ENCODE measurements at places on chromosomes 16 and 17.

DNA sequence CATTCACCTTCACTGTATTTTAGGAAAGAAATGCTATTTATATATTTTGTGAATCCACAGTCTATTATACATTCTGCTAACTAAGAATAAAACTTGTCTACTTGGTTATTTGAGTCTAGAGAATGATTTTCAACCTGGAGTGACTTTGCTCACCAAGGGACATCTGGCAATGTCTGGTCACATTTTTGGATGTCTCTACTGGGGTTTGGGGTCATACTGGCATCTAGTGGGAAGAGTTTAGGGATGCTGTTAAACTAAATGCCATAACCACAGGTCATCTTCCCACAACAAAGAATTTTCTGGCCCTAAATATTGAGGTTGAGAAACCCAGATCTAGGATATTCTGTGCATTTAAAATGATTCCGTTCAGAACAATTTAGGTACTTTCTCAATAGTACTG is 26.0 kb downstream of the KCNJ16 start:
- no peak for DNase-seq

- DNase-seq = peak; percentile 39
These were observed 303 bp upstream of the SCNN1G start for GRCh38 chr16:23182206-23182678.

GRCh38 chr17:68231541-68231940 is 16.3 kb upstream of the AMZ2 start:
- DNase-seq = no peak

GRCh38 chr17:34565713-34566112 is 13.7 kb upstream of the TMEM132E start:
- DNase-seq = no peak

DNA sequence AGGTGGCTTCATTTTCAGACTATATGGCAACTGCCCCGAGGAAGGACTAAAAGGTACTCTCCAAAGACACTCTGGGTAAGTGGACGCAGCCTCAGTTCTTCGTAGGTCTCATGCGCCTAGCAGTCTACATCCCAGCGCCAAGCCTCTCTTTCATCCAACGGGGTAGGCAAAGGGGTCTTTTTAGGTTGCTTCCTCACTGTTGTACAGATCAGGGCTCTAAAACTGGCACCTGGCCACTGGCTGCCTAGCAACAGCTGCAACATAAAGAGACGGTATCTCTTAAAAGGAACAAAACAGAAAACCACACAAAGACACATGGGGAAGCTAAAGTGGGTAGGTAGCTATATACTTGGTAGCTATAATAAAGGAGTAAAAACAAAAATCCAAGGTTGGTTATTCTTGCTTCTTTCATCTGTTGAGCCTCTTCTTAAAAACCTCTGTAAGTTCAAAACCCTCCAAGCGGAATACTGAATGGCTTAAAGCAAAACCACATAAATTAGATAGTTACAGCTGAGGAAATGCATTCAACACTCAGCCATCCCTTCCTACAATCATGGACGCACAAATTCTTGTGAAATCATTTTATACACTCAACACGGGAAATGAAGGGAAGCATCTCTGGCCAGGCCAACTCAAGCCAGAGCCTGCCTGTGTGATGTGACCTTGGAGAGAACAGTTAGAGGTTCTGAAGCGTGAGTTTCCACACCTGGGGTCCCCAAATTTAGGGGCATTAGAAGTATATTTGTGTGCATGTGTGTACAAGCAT is 22.7 kb downstream of the CYTH1 start:
- DNase-seq = peak; percentile 69

DNA sequence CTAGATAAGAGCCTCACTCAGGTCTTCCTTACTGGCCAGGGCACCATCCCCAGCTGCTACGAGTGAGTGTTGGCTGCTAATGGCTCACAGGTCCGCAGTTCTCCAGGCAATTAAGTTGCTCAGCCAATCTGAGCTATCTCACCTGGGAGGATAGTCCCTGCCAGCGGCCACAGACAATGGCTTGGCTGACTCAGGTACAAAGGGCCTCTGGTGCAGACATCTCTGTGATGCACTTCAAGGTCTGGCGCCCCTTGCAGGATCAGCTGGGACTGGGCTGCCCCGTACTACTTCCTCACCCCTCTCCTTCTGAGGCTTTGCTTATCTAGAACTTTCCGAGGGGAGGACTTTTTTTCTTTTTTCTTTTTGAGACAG is 49.2 kb upstream of the EMP2 start:
- no peak for DNase-seq

DNA sequence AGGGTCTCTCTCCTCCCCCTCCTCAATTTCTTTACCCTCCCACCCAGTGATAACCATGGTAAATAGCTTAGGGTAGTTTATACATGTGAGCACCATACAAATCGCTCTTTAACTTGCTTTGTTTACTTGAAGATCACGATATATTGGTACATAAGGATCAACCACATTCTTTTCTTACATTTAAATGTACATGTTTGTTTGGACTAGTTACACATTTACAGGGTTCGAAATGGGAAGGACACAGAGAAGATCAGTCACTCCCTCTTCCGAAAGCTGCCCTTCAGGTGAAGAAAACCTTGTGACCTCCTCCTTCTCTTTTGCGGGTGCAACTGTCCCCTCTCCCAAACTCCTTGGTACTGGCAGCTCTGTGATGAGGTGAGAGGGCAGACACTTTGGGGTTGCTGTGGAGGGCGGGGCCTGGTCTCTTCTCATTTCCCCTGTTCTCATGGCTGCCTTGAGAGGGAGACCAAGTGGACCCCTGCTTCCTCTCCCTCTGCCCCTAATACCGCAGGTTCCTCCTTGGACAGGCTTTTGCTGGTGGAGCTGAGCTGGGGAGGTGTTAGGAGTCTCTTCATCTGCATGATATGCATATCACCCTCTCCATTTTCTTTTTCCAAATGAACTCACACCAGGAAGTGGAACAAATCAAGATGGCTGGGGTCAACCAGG is 4.7 kb upstream of the PIK3R6 start:
- no peak for DNase-seq

- DNase-seq = no peak
These were observed 41.9 kb upstream of the RHBDL3 start for GRCh38 chr17:32223703-32224102.

DNA sequence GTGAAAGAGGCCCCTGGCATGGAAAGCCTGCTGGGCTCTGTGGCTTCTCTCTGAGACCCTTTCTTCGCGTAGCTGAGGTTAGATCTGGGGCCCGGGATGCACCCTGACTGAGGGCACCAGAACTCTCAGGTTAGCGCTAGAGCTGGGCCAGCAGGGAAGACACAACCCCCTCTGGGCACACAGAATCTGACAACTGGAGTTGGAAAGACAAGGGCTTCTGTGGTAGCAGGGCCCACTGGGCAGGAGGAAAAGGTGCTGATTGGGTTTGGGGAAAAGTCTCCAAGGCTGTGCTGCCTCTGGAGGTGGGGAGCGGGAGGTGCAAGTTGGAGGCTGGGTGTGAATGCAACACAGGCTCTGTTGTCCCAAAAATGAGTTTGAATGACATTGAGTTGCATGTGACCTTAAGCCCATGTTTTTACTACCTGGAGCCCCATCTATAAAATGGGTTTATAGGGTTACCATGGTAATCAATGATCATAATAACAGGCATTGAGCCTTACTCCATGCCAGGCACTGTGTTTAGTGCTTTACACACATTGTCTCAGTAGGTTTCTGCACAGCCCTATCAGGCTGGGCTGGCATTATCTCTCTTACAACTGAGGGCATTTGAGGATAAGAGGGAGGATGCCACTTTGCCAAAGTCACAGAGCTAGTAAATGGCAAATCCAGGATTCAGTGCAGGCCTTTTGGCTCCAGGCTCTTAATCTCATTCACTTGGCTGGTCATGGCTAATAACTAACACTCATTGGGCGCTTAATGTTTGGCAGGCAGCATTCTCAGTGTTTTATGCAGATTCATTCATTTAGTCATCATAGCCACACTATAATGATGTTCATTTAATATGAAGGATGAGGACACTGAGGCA is 9.5 kb upstream of the IGFBP4 start:
- no peak for DNase-seq

- DNase-seq = no peak
These were observed 13.6 kb upstream of the DHRS7B start for GRCh38 chr17:21113049-21113690.

- no peak for DNase-seq
These were observed 2.5 kb downstream of the CD300C start for GRCh38 chr17:74543406-74543805.

- DNase-seq = no peak
These were observed 19.1 kb upstream of the NETO2 start for GRCh38 chr16:47162670-47163420.

DNA sequence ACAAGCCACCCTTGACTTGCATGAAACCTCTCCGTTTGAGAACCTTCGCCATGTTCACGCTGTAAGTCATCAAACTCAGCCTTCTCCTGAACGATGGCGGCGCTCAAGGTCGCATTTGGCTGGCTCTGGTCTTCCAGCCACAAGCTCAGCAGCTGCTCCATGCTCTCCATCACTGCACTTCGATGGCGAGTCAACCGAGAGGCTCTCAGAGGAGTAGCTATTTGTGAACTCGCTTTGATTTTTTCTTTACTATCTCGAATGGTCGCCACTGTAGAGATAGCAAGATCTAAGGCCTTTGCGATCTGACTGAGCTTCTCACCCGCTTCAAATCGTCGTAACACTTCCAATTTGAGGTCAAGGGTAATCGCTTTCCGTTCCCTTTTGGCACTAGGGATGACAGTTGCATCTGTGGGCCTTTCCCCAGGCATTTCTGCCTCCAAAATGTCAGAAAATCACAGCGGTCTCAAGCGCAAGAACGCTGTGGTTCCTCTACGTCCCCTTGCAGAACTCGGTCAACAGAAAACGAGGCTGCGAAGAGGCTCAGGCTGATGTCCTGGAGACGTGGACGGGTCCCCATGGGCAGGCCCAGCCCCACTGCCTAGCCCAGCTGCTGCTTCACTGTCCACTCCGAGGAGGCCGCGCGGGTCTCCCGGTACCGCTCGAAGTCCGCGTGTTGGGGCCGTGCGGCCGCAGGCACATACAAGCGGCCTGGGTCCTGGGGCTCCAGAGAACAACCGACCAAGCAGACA is 23.1 kb downstream of the DEF8 start:
- no peak for DNase-seq

DNA sequence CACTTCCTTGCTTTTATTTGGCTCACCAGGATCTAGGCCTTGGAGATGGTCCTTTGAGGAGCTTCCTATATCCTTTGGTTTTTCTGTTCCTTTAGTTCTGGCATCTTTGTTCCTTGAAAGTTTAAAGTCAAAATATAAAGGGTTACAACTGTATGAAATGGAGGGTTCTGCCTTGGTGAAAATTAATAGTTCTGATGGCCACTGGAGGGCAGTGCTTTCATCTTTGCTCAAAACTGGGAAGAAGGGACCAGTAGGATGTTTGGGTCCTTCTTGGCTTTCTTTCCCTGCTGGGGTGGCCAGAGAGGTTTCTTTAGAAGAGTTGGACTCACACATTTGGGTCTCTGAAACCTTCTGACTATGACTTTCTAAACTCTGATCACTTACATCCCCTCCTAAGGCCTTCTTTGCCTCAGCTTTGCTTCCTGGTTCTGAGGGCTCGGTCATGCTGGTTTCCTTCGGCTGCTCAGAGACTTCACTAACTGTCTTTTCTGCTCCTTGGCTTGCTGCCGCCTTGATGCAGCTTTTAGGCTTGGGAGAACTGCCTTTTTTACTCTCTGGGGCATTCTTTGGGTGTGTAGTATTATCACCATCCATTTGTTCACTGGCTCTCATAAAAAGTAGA is 10.9 kb upstream of the ITGA2B start:
- no peak for DNase-seq

DNA sequence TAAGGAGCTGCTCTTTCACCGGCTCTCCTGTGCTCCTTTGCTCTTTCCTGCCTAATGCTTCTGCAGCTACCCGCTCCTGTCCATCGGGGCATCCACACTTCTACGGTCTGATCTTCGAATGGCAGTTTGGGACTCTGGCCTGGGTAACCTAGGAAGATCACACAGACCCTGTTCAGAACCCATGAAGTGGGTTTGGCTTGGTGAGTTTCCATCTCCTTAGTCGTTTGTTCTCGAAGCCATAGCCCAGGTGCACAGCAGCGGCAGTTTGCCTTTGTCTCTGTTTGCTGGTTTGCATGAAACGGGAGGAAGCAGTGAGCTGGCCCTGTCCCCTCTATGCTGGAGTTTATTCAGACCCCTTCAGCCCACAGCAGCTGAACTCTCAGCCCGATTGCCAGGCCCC is 29.0 kb downstream of the PSMD7 start:
- no peak for DNase-seq

- DNase-seq = no peak
These were observed 49.3 kb downstream of the AKAP10 start for GRCh38 chr17:19928299-19928698.

GRCh38 chr17:36869856-36870719 is 67.2 kb upstream of the LHX1 start:
- DNase-seq = no peak

GRCh38 chr17:21512307-21513011 is 136.3 kb downstream of the KCNJ12 start:
- peak; percentile 14 for DNase-seq

DNA sequence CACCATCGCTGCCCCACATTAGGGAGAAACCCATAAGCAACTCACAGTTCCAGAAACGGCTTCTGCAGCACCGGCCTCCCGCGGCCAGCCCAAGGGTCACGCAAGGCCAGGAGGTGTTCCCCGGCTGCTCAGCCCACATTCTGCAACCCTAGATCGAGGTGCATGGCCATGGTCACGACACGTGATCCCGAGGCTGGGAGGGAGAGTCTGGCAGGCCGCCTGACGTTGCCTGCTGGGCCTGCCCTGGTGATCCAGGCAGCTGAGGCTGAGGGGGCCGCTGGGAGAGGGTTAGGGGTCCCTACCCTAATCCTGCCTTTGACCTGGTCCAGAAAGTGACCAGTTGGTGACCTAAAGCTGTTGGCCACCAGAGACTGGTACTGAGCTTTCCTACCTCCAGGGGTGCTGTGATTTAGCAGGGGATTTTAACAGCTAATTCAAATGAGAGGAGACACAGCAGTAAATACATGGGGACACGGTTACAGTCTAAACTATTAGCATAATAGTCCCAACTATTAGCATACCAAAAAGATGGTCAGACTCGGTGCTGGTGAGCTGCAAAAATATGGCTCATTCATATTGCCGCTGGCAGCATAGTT is 97.4 kb upstream of the CIBAR2 start:
- no peak for DNase-seq

DNA sequence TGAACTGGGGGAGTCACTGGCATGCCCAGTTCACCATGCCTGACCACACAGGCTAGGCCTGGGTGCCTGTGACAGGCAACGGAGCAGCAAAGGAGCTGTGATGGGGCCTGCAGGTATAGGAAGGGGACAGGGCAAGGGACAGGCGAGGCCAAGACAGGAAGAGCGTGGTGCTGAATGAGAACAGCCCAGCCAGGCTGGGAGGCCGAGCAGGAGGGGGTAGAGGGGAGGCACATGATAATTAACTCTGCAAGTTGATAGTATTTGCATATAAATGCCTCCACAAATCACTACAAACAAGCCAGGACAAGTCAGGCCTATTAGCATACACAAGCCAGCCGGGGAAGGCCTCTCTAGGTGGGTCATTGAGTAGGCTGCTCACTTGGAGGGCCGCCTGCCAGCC is 7.8 kb downstream of the ZFHX3 start:
- no peak for DNase-seq

- DNase-seq = no peak
These were observed 78.8 kb downstream of the TBC1D16 start for GRCh38 chr17:79956853-79957252.

All from CD8-positive, alpha-beta T cell (primary cell).